Stimulated activated CD4-positive, alpha-beta T cell treated with anti-CD3 and anti-CD28 coated beads, Interleukin-1b, Interleukin-23, amount 100 ng/mL, for 1 hour (primary cell): ENCODE measurements at places on chromosomes 3 and 15.

DNA sequence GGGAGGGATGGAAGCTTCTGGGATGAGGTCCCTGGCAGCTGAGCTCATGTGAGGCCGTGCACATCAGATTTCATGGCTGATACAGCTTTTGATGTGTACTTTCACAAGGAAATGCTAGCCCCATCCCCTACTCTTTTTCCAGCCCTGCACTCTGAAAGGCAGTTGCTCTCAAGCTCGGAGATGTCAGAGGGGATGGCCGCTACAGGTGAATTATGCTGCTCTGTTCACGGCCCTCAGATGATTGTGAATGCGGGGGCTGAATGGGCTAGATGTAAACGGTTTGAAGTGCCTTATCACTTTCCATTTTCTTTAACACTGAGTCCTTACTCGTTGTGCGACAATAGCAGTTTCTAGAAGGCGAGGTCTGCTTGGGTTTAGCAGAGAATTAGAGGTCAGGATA lies 88.0 kb upstream of the RASGRF1 start:
- no peak for DNase-seq

DNA sequence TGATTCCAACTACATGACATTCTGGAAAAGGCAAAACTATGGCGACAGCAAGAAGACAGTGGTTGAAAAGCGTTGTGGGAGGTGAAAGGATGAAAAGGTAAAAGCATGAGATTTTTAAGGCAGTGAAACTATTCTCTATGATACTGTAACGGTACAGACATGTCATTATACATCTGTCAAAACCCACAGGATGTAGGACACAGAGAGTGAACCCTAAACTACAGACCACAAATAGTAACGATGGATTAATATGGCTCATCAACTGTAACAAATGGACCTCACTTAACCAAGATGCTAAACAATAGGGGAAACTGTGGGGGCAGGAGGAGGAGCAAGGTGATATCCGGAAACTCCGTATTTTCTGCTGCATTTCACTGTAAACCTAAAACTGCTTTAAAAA lies 39.1 kb downstream of the MYO9A start:
- no peak for DNase-seq

DNA sequence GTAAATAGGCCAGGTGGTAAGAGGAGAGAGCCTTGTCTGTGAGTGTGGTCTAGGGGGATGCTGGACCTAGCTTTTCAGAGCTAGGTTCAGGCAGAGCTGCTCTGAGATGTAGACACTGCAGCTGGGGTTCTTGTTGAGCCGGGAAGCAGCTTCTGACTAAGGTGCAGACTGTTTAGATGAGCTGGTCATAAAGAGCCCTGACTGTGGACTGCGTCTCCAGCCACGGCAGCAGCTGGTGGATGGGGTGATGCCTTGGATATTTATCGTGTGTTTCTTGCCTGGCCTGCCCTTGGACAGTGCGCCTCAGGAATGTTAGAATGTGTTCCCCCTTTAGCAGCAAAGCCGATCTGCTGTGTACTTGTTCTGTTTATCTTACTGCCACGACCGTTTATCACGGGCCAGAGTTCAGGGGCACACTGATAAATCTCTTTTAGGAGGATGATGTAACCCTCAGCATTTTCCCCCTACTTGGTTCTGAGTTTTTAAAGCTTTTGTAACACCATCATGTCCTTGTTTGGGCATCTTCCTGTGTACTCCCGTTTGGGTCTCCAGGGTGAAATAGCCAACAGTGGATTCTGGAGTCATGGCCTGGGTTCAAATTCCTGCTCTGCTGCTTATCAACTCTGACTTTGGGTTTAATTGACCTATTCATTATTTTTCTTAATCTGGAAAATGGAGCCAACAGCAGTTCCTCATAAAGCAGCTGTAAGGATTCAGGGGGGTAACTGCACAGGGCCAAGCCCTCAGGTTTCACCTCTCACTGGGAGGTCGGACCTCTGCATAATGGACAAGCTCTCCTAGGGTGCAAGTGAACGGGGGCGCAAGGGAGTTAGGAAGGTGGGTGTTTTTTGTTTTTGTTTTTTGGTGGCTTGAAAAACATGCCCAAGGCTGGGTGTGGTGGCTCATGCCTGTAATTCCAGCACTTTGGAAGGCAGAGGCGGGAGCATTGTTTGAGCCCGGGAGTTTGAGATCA lies 51.4 kb downstream of the FLNB start:
- DNase-seq: no peak

DNA sequence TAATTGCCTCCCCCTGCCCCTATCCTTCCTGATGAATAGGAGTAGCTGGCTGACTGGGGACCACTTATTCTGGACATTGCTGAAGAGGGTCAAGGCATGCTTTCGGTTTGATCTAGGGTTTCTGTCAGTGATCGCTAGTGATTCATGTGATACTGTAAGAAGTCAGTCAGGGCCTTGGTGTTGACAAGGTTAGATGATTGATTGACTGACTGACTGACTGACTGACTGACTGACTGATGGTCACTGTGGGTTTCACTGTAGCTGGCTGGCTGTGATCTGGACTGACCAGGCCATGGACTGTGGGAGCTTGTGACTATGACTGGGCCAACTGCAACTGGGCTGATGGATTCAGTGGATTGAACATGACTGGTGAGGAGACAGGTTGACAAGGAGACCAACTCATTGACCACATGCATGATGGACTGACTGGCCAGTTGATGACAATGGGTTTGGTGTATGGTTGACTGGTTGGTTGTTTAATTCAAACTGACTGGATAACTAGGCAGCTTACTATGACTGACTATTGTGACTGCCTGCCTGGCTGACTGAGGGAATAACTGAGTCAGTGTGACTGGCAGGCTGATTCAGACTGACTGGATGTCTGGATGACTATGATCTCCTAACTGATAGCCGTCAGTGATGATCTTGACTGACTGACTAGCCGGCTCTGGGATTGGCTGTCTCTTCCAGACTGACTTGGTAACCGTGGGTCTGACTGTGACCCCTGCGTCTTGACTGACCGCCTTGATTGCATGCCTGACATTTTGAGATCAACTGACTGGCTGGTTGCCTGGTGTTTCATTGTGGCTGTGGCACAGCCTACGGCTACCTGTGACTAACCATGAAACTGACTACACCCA lies 509.9 kb downstream of the SHQ1 start:
- DNase-seq: peak; percentile 33

- DNase-seq: no peak
Observed at GRCh38 chr3:187207624-187208023, 10.3 kb downstream of the RTP1 start.

DNA sequence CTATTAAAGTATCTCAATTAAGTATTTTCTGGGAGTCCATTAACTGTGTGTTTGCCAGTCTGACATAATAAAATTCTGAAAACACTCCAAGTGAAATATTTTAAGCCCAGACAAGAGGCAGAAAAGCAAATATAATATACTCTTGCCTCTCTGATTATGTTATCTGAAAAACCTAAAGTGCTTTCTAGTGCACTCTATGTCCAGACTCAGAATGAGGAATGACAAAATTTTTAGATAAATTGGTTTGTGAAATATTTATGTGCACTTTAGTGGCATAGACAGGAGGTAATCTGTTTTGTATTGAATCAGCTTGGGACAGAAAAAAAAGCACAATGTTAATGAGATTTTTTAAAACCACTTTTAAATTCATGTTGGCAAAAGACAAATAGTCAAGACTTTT lies 508.2 kb upstream of the SUCLG2 start:
- DNase-seq: no peak

- no peak for DNase-seq
Observed at GRCh38 chr3:171458864-171459136, 1.4 kb downstream of the TNIK start.

- DNase-seq: no peak
Observed at GRCh38 chr15:99155961-99156443, 51.1 kb downstream of the SYNM start.

DNA sequence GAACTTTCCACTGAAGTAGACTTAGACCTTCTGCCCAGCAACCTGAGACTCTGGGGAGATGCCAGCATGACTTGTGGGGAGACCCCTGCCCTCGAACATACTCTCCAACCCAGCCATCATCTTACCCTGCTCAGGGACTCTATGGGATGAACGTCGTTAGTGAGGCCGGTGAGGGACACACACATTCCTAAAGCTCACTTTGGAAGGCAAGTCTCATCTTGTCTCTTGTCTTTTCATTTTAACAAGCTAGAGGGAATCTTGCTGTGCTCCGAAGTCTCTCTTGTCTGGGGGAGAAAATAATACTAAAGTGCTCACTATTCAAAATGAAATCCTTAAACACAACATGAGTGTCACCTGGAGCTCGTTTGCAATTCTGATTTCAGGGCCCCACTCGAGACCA lies 239.5 kb upstream of the HES1 start:
- no peak for DNase-seq

GRCh38 chr3:146129750-146130149 lies 31.2 kb downstream of the PLOD2 start:
- DNase-seq: no peak

DNA sequence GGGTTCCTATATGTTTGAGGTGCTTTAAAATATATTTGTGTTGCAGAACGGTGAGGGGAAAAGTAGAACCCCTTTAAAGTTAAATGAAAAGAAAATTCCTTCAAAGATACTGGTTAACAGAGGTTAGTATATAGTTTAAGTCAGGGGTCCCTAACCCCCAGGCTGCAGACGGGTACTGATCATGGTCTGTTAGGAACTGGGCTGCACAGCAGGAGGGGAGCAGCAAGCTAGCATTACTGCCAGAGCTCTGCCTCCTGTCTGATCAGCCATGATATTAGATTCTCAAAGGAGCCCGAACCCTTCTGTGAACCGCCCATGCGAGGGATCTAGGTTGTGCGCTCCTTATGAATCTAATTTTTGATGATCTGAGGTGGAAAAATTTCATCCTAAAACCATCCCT lies 37.5 kb upstream of the RFX7 start:
- DNase-seq: no peak

DNA sequence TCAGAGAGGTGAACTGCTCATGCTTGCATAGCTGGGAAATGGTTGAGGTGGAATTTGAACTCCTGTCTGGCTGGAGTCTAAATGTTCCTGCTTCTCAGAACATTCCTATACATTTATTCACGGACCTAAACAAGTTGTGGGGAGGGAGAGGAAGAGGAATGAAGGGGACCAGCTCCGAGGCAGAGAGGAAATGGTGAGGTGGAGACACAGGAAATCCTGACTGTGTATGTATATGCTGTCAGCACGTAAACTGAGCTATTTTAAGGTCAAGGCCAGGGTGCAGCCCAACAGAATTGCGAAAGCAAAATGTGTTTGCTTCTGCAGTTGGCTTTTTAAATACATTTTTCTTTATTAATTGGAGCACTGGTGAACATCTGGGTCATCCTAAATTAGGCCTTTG lies 74.1 kb upstream of the POMGNT2 start:
- DNase-seq: no peak

GRCh38 chr3:16496408-16497222 lies 16.9 kb downstream of the RFTN1 start:
- DNase-seq: no peak

DNA sequence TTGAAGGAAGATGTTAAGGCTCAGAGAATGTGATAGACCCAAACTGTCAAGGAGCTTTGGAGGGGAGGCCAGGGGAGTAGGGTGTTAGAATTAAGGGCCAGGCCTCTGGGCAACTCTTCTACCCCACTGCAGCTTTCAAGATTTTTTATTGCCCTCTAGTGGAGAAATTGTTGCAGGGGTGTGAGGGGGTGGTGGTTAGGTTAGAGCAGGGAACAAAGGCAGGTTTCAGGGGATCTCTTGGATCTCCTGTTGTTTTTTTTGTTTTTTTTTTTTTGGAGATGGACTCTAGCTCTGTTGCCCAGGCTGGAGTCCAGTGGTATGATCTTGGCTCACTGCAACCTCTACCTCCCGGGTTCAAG lies 1.4 kb upstream of the SEC13 start:
- DNase-seq: no peak

- no peak for DNase-seq
Observed at GRCh38 chr15:68794863-68795262, 25.8 kb downstream of the ANP32A start.

GRCh38 chr3:184812662-184813042 lies 686 bp downstream of the VPS8 start:
- no peak for DNase-seq

DNA sequence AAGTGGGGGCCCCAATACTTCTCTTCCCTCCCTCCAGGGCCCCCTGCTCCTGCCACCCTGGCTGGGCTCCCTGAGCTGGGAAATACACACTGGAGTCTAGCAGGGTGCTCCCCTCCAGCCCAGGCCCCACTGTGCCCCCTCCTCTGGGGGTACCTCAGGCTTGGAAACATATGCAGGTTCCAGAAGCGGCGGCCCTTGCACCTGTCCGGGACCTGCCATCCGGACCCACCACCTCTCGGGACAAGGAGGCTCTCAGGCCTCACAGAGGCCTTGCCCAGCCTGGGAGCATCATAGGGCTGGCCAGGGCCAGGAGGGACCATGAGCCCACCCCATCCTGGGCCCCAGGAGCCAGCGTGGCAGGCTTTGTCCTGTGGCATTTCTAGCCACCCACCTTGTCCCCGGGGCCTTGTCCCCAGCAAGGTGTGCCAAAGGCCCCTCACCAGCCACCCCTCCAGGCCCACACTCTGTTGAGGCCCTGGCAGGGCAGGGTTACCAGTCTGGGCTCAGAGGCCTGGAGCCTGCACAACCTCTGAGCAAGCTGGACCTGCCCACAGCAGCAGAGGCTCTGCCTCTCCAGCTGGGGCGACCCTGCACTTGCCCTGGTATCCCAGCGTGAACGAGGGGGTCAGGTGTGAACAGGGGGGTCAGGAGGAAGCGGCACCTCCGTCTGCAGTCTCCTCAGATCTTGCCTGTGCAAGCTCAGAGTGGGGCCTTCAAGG lies 45.8 kb downstream of the DNAJB8 start:
- DNase-seq: no peak

- no peak for DNase-seq
Observed at GRCh38 chr3:107781253-107781652, 258.5 kb downstream of the BBX start.

DNA sequence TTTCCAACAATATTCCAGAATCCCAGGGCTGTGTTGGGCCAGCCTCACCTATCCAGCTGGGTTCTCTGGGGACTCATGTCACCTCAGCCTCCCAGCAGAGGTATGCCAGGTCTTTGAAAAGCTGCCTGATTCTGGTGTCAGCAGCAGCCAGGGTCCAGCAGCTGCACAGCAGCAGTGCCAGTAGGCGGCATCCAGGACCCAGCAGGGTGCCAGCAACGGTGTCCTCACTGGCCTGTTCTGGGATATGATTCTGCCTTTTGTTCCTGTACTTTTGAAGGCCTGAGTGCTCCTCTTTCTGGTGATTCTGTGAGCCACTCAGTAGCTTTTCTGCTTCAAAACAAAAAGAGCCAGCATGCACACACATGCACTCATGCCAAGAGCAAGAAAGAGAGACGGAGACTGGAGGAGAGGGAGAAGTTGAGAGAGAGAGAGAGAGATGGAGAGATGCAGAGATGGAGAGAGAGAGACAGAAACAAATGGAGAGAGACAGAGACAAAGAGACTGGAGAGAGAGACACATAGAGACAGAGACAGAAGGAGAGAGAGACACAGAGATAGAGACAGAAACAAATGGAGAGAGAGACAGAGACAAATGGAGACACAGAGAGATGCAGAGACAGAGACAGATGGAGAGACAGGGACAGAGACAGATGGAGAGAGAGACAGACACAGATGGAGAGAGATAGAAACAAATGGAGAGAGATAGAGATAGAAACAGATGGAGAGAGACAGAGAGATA lies 205.7 kb downstream of the UACA start:
- DNase-seq: no peak

GRCh38 chr15:68389936-68390817 lies 41.8 kb downstream of the ITGA11 start:
- DNase-seq: no peak
